Urinary bladder (tissue), 4 donors: ENCODE measurements at places on chromosomes 5 and 9. TPM values are rescaled to one million over a fixed set of nuclear protein-coding genes. Genes with fewer than 3 reads are reported as not detected.

NR2F1 gene
- 64.8 TPM for total RNA-seq

MOB3B gene
- 8.0 TPM for total RNA-seq

GABRA6 gene
- not detected for total RNA-seq

FOXI1 gene
- total RNA-seq, result not detected

IL13 gene
- total RNA-seq, result not detected

SLC24A2 gene
- total RNA-seq, result 0.42 TPM

FBP2 gene
- total RNA-seq, result 2.2 TPM

NR5A1 gene
- total RNA-seq, result not detected

SPATA31D4 gene
- total RNA-seq, result not detected

PTGS1 gene
- 98.8 TPM for total RNA-seq

ZBTB34 gene
- total RNA-seq, result 24.7 TPM

ZNF454 gene
- total RNA-seq, result 10.6 TPM

RNF183 gene
- total RNA-seq, result 0.26 TPM

CCNI2 gene
- 1.9 TPM for total RNA-seq
